Fibroblast of skin of right quadriceps (primary cell): ENCODE measurements at places on chromosomes 7 and 10.

- DNase-seq = no peak
These were observed 66.2 kb downstream of the CTBP2 start for GRCh38 chr10:125093974-125094705.

- peak; percentile 21 for DNase-seq
These were observed 27.5 kb upstream of the ZCCHC24 start for GRCh38 chr10:79472951-79473350.

DNA sequence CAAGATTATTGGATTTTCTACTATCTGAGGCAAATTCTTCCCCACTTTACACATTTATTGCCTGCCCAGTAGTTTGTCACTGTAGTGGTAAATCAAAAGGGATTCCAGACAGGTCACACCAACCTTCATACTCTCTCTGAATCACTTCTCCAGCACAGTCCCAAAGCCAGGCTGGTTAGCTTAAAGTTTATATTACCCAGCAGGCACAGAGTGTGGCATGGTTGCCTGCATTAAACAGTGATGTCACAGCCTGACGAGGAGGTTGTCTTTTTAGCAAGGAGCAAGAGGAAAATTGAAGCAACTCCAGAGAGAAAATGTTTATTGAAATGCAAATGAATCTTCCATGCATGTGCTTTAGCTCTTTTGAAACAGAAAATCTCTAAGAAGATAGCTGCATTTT lies 375.5 kb upstream of the CELF2 start:
- DNase-seq = no peak

DNA sequence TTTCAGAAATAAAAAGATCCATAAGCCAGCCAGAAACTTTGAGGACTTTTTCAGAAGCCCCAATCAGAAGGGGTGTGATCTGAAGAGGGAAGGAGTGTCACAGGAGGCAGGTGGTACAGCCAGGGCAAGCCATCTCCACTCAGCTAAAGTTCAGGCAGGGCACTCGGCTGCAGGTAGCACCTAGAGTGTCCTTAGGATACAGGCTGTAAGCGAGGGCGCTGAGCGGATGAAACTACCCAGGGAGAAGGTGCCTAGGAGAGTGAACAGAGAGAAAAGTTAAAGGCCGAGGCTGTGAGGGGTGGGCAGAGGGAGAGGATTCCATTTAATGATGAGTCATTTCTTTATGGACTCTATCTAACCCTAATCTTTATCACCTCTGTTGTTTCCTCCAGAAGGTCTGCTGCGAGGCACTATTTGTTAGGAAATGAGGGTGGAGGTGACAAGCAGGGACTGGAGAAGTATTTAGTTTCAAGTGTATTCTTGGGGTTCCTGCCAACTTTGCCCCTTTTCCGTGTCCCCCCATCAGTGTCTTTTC lies 29.8 kb upstream of the ZCCHC24 start:
- no peak for DNase-seq

DNA sequence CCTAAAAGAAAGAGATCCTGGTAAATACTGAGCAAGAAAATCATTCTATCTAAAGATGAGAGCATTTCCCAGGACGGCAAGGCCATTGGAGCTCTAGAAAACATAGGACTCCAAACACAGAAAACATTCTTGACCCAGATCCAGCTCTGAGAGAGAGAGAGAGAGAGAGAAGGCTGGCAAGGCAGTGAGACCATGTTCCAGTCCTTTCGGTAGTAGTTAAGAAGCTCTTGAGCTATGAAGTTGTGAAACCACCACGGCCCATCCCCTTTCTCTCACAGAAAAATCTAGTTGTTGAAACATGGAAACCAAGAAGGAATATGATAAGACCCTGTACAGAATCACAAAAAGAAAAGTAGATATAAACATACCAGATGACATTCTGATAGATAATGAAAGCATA lies 212.4 kb upstream of the NPSR1 start:
- DNase-seq = no peak

DNA sequence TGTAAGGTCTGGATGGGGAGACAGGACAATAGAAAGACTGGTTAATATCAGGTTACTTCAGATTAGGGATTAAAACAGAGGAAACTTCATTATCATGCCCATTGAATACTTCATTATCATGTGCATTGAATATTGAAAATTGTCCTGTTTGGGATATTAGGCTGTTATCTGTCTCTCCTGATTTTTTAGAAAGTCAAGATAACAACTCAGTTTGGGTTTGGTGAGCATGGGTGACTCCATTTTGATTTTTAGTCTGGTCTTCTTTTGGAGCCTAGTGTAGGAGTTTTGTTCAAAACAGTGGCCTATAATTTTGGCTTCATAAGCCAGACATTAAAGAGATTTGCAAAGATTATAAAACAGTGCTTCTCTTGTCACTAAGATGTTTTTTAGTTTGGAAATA lies 95.5 kb downstream of the ADK start:
- DNase-seq = no peak

DNA sequence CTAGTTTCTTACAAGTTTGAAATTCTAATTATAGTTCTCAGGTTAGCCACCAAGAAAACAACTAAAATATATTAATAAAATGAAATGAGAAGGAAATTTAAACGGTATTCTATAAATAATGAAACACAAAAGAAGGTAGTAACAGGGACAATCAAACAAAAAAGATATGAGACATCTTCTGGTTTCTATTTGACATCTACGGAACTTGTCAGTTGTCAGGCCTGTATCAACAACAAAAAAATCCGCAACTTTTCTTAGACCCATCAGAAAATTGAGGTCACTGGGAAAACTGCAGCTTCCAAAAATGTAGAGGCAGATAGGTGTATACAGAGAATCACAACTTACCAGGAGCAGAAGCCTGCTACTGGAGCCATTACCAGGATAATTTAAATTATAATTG lies 70.6 kb downstream of the ZPBP start:
- no peak for DNase-seq

- peak; percentile 71 for DNase-seq
These were observed 77.5 kb upstream of the PDE1C start for GRCh38 chr7:32147546-32148268.

- peak; percentile 19 for DNase-seq
These were observed 33.9 kb downstream of the BCAP29 start for GRCh38 chr7:107613948-107614347.

DNA sequence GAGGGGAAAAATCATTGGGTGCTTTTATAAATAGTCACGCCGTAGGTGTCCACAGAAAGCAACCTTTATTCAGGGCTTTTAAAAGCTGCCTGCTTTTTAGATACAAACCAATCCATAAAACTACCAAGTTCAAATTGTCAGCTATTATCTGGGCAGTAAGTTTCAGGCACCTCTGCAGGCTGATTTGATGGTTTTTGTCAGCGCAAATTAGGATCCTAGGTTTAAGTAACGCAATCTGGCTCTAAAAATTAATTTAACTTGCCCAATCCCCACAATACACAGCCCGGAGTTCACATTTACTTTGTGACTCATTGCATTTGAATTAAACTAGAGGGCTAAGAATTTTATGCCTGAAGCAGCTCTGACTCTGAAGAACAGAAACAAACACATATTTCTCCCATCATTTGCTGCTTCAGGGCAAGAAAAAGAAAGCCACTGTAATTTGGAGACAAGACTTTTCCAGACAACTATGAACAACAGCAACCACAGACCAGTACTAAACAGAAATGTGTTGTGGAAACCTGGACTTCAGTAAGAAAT lies 43.3 kb downstream of the NRP1 start:
- peak; percentile 92 for DNase-seq

DNA sequence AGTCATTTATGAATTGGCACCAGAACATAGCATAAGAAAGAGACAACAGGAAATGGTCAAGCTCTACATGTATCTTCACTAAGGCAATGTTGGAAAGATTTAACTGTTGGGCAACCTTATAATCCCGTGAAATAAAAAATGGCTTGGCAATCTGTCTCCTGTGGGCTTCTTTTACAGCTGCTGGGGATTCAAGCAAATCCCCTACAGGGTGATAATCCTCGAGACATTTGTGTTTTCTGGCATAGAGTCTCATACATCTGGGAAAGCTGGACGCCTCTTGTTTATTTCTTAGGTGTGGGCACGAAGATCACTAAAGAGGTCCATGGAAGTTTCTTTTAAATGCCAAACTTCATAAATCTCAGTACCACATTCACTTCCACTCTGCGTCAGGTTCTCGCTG lies 82.2 kb upstream of the GPR141 start:
- no peak for DNase-seq

- DNase-seq = peak; percentile 79
These were observed 568.3 kb downstream of the INHBA start for GRCh38 chr7:41134300-41135255.

DNA sequence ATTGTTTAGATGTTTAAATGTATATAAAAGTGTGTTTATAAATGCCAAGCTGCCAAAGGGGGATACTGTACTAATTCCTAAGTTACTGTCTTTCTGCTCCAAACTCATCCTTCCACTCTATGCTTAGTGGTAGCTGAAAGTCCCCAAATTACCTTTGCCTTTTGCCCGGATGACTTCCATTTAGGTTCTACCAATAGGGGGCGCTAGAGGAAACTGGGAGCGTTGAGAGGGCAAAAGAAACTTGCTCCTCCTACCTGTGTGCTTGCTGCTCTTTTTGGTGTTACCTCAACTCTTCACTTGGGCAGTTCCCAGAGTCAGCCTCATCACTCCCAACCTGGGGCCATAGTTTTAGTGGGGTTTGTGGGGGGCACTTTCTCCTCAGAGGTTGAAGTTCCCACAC lies 5.9 kb upstream of the OR2A25 start:
- no peak for DNase-seq

- peak; percentile 18 for DNase-seq
These were observed 595.0 kb downstream of the ARL4A start for GRCh38 chr7:13282377-13282980.

DNA sequence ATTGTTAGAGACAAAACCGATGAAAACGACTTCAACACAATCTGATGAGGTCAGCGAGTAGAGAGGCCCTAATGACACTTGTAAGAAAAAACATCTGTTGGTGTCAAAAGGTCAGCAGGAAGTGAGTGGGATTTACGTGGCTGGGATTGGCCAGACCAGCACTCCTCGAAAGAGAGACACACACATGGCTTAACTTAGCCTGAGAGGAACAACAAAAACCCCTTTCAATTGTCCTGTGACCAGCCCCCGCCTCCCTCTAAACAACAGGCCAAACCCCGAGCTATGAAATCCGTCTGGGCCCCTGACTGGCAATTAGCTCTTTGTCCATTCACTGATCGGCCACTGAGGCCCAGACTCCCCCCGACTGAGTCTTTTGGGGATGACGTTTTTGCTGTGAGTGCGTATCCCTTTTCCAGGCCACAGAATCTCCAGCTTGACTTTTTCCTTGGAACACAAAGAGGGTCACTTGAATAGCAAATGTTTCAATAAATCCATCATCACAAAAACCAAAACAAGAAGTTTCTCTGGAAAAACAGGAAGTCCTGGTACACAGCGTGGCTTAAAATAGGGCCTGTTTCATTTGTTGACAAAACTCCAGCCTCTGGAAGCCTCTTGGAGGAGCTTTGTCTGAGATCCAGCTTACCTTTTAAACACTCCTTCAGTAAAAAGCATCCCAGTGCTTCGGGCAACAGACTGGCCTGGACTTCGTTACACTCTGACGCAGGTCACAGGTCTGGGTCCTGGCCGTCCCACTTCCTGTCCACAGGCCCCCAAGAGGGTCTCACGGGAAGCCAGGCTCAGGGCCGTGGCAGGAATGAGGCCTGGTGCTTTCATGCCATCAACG lies 103.0 kb downstream of the CTBP2 start:
- DNase-seq = peak; percentile 82

GRCh38 chr7:90897961-90898469 lies 301.9 kb downstream of the CDK14 start:
- DNase-seq = no peak

GRCh38 chr7:53485354-53485753 lies 449.9 kb downstream of the POM121L12 start:
- no peak for DNase-seq

DNA sequence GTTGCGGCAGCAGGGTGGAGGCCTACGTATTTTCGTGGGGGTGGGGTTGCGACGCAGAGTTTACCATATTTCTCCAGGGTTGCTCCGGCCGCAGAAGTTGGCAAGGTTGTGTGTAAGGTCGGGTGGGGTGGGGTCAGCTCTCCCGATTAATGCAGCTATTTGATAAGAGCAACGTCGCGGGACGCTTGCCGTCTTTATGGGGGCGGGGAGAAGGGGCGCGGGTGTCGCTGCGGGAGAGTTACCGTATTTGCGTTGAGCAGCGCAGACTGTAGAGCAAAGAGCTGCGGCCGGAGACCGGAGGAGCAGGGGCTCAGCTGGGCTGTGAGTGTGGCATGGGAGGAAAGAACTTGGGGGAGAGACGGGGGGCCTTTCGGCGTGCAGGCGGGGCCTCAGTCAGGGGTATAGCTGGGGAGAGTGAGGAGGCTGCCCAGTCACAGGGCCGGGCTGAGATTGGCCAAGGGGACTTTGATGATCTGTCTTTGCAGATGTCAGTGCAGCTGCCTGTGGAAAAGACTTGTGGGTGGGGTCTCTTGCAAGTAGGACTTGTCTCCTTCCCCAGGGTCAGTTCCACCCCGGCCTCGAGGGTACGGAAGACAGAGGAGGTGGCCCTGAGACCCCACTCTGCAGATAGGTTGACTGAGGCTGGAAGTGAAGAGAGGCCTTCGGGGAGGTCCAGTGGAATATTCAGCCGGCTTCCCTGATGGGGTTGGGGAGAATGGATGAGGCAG lies 26.6 kb downstream of the ZNF775 start:
- DNase-seq = no peak

DNA sequence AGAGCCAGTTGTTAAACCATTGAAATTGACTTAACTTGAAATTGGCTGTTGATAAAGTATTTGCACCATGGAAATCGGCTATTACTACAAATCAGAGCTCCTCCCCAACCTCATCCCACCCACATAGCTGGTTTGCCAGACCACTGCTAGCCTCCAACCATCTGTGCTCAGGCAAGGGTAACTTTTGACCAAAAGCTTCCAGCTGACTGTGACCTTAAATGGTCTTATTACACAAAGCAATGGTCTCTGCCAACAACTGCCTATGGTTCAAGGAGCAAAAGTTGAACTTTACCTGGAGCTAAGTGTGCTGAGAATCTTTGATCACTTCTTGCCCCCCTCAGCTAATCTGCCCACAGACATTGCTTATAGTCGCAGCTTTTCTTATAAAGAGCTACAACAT lies 48.5 kb upstream of the ADRB1 start:
- DNase-seq = no peak

- DNase-seq = peak; percentile 60
These were observed 4.1 kb downstream of the ARMC3 start for GRCh38 chr10:22931948-22932347.

DNA sequence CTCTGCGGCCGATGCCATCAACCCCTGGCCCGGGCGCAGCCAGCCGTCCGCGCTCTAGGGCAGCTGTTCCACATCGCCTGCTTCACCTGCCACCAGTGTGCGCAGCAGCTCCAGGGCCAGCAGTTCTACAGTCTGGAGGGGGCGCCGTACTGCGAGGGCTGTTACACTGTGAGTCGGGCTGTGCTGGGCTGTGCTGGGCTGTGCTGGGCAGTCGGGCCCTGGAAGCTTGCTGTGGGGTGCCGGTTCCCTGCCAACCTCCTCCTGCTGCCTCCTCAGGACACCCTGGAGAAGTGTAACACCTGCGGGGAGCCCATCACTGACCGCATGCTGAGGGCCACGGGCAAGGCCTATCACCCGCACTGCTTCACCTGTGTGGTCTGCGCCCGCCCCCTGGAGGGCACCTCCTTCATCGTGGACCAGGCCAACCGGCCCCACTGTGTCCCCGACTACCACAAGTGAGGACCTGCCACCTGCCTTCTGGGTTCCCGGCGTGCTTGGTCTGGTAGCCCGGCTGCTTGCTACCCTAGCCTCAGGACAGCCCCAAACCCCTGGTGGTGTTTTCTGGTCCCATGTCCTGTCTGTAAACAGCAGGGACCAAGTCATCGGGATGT lies 7.5 kb downstream of the ZYX start:
- no peak for DNase-seq
